ENCODE measurements at places on chromosomes 1 and 21.

- no peak for DNase-seq
These were observed 13.8 kb downstream of the TP53BP2 start for GRCh38 chr1:223831755-223832636.

GRCh38 chr1:43924516-43924915, 9.1 kb upstream of the ARTN start:
- no peak for DNase-seq

- DNase-seq, result no peak
These were observed 51.6 kb downstream of the NEGR1 start for GRCh38 chr1:72230746-72231145.

- no peak for DNase-seq
These were observed 5.7 kb upstream of the TNR start for GRCh38 chr1:175749075-175749474.

DNA sequence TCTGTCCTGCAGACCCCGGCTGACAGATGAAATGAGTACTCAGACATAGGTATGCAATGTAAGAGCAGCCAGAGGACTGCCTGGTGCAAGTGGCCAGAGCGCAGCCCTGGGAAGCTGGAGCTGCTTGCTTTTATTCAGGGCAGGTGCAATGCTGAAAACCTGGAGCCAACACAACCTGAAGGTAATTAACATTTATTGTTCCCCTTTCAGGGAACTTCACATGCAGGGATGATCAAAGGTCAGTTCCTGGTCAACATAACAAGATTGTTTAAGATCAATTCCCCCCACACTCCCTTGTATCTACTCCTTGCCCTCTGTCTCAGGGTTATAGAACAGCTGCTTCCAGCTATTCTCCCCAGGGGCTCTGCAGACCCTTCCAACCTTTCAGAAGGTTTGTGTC, 48.7 kb upstream of the PRELP start:
- DNase-seq, result no peak

- DNase-seq, result no peak
These were observed 33.5 kb upstream of the IL19 start for GRCh38 chr1:206736878-206737728.

GRCh38 chr1:48841966-48842365, 65.3 kb upstream of the BEND5 start:
- DNase-seq, result no peak

- no peak for DNase-seq
These were observed 10.6 kb upstream of the RGS18 start for GRCh38 chr1:192147696-192148095.

DNA sequence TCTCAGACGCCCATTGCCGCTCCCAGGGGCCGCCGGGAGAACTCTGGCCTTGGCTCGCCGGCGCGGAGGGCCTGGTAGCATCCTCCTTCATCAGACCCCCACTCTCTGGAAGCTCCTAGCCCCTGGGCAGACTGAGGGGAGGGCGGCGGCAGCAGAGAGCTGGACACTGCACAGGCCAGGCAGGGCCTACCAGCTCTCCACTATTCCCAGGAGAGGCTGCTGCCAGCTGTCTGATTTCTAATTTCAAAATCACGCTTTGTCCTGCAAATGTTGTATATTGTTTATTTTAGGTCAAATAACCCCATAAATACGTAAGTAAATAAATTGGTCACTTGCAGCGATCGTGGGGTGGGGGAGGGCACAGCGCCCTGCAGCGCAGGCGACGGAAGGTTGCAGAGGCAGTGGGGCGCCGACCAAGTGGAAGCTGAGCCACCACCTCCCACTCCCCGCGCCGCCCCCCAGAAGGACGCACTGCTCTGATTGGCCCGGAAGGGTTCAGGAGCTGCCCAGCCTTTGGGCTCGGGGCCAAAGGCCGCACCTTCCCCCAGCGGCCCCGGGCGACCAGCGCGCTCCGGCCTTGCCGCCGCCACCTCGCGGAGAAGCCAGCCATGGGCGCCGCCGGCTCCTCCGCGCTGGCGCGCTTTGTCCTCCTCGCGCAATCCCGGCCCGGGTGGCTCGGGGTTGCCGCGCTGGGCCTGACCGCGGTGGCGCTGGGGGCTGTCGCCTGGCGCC, at the start of gene MTARC1:
Gene MTARC1 (plus strand): TSS at position 577 of the 732 bp plus-strand sequence. CDS start 32 bp downstream, at position 609.
- peak; percentile 64 for DNase-seq

- no peak for DNase-seq
These were observed 35.5 kb downstream of the COA6 start for GRCh38 chr1:234408757-234409156.

GRCh38 chr1:43381612-43382011, 8.0 kb downstream of the MED8 start:
- DNase-seq, result no peak

GRCh38 chr1:47325528-47325927, 8.1 kb upstream of the CMPK1 start:
- no peak for DNase-seq

DNA sequence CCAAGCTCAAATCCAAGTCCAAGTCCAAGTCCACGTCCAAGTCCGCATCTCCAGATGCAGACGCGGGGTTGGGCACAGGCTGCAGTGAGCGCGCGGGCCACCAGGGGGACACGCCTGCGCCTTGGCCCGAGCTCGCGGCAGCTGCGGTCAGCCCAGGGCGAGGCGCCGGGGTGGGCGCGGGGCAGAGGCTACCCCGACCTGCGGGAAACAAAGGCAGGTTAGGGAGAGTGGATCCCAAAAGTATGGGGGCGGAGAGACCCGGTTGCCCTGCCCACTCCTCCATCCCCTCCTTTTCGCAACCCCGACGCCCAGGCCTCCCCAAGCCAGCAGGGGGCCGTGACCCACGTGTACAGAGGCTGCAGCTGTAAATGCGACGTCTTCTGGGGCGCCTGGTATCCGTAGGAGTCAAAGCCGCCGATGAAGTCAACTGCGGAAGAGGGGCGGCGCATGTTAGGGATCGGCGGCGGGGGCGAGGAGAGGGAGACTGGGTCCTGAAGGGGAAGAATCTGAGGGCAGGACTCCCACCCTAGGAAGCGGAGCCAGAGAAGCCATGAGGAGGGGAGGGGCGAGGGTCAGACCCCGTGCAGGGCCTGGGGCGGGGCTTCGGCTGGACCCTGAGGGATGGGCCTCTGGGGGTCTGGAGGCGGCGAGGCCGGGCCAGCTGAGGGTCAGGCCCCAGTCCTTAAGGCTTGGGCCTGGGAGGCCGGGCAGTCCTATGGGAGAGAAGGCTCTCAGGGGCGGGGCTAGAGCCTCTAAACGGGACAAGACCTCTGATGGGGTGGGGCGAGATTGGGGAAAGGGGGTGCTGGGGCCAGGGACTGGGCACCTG, 58.0 kb downstream of the NKAIN1 start:
- no peak for DNase-seq

DNA sequence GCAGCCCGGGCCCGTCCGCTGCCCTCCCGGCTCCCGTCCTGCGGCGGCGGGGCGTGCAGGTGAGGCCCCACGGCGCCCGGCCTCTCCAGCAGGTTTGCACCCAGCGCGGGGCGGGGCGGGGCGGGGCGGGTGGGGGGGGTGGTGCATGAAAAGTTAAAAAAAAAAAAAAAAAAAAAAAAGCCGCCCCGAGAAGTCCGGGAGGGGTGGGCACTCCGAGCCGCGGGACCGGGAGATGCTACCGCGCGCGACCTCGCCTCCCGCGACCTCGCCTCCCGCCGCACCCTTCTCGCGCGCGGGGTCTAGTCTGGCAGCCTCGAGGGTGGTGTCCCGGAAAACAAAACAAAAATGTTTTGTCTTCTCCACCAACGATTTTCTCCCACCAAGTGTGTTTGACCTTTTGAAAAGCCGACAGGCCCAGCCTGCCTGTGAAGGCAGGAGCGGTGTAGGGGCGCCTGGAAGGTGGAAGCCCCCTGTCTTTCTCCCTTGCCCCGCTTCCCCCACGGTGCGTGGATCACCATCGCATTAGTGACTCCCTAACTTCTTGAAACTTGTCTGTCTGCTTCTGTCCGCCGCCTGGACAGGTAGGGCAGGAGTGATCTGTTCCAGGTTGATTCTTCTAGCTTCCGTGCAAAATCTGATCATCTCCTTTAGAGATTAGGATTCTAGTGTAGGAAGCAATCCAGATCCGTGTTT, 569 bp downstream of the RCAN3 start:
- DNase-seq, result no peak

GRCh38 chr1:175317779-175318178, 125.2 kb upstream of the KIAA0040 start:
- DNase-seq, result no peak

GRCh38 chr1:178385662-178386061, 111.1 kb downstream of the CLEC20A start:
- no peak for DNase-seq

GRCh38 chr21:26096494-26097371, 73.8 kb downstream of the APP start:
- DNase-seq, result no peak

- DNase-seq, result peak; percentile 78
These were observed at the start of gene ZBTB8A for GRCh38 chr1:32538887-32539583. TSS of gene ZBTB8A (plus strand) at chr1:32539427. CDS start at chr1:32592932, 53,505 bp downstream.

DNA sequence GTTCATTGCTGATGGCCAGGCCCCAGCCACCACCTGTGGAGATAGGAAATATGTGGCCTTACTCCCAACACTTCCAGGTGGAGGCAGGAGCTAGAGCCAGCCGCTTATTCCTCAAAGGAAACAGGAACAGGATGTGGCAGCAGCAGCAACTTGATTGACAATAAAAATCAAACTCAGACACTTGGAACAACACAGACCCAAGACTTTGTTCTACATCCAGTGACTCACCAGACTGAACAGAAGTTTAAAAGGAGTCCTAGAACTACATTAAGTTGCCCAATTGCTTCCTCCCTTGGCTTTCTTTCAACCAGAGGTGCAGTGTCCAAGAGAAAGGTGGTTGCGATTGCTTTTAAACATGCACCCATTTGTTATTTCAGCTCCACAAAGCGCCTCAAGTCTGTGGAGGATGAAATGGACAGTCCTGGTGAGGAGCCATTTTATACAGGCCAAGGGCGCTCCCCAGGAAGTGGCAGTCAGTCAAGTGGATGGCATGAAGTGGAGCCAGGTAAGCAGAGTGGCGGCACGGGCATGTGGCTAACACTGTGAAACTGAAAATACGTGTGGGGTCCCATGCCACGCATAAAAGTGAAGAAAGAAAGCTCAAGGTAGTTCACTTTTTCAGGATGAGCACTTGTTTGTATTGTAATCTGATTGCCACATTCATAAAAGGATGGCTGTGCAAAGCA, 276.6 kb downstream of the NFIA start:
- DNase-seq, result no peak

GRCh38 chr1:54836594-54836993, 35.5 kb upstream of the TTC22 start:
- DNase-seq, result no peak

- no peak for DNase-seq
These were observed 40.7 kb upstream of the NTPCR start for GRCh38 chr1:232909752-232910151.

GRCh38 chr1:218425647-218426342, 80.7 kb downstream of the TGFB2 start:
- DNase-seq, result no peak

- no peak for DNase-seq
These were observed 219.2 kb downstream of the FOXD2 start for GRCh38 chr1:47656719-47657685.

DNA sequence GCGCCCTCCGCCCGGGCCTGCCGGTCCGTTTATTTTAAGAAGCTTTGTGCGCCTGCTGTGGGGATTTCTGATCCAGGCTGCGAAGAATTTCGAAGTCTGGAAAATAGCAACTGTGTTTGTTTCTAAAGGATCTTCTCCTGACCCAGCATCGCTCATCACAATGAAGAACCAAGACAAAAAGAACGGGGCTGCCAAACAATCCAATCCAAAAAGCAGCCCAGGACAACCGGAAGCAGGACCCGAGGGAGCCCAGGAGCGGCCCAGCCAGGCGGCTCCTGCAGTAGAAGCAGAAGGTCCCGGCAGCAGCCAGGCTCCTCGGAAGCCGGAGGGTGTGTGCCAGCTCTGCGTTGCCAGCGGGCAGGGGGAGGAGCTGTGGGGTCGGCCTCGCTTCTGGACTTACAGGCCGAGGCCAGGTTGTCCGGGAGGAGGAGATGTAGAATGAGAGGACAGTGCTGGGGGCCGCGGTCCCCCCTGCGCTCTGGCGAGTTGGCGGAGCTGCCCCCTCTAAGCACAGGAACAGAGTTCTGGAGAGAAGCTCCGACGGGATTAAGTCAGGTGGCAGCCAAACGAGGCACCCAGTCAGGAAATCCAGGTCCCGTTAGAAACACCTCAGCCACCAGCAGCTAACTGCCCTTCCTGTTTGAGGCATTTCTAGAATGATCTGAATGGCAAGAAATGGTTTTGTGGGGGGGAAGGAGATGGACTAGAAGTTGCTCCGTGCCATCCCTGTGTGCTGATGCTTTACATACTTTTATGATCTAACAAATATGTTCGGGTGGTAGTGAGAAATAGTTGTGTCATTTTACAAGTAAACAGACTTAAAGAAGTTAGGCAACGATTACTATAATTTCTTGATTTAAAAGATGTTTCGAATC, 948 bp downstream of the TXLNA start:
- no peak for DNase-seq

DNA sequence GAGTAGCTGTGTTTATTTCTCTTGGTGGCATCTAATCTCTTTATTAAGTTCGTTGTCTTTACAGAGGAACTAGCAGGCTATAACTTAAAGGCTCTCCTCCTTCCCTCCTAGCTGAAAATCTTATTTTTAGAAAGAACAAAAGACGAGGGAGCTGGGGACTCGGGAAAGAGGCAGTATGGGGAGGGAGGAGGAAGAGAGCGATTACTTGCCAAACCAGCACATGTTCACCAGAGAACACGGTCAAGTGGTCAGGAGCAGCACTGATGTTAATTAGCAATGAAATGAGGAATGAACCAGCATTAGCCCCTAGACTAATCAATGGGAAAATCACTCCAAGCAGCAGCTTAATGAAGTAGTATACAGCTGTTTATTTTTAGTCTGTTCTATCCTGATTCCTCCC, 171.3 kb upstream of the ESRRG start:
- DNase-seq, result no peak

GRCh38 chr1:181483285-181484195, at the start of gene CACNA1E:
TSS of gene CACNA1E (plus strand) at chr1:181483517. CDS start at chr1:181483745, 228 bp downstream.
- no peak for DNase-seq

GRCh38 chr21:42214921-42215320, 4.0 kb upstream of the ABCG1 start:
- no peak for DNase-seq

GRCh38 chr1:65269612-65270011, 39.7 kb upstream of the DNAJC6 start:
- no peak for DNase-seq

DNA sequence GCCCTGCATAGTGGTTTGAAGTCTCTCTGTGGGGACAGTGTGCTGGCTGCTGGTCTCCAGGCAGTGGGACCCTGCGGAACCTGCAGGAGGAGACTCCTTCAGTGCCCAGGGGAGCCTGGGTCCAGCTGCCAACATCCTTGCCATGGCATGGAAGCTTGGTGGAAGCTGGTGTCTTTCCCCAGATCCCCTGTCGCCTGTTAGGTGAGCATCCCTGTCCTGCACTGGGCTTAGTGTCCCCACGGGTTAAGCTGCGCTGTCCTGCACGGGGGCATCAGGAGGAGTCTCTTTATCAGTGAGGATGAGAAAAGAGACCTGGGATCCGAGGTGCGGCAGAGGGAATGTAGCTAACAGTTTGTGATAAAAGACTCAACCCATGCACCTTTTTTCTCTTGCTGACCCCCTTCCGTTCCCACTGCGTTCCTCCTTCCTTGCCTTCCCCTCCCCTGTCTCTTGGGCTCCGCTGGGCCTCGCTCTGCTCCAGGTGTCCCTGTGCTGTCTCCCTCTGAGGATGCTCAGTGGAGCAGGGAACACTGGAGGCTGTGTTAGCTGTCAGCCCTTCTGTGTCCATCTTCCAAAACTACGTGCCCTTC, 59.3 kb downstream of the SLC37A1 start:
- no peak for DNase-seq
